ENCODE measurements at places on chromosomes 7 and 10.

DNA sequence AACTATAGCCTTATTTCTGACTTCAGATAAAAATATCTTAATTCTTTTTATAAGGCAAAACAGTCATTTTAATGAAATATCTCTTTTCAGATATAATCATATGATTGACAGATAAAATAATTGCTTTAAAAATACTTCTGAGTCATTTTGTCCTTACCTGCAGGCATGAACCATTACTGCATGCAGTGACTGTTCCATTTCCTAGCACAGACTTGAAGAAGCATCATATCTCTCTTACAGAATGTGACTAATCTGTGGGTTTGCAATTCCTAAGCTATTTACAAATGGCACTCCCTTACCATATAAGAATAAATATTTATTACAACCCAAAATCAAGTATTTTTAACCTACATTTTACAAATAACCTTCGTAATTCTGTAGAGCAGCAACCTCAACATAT, 120.7 kb downstream of the SRPK2 start:
- DNase-seq: no peak

GRCh38 chr7:30649717-30650420, 32.4 kb downstream of the CRHR2 start:
- no peak for DNase-seq

GRCh38 chr10:129518793-129519192, 51.8 kb downstream of the MGMT start:
- DNase-seq: no peak

DNA sequence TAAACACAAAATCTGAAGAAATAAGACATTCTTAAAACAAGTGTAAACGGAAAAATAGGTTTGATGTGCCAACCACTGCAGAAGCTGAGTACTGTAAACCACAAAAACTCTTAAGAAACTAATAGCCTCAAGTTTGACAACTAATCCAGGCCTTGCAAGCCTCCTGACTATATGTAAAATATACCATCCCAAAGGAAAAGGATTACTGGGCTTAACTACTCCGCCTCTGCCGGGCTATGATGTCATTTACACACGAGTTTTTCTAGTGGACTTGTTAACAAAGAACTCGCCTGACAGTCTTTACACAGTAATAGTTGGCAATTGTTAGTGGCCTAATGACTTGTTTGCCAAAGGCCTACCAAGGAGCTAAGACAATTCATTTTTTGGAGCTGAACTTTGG, 2.1 kb downstream of the KIF5B start:
- DNase-seq: no peak

DNA sequence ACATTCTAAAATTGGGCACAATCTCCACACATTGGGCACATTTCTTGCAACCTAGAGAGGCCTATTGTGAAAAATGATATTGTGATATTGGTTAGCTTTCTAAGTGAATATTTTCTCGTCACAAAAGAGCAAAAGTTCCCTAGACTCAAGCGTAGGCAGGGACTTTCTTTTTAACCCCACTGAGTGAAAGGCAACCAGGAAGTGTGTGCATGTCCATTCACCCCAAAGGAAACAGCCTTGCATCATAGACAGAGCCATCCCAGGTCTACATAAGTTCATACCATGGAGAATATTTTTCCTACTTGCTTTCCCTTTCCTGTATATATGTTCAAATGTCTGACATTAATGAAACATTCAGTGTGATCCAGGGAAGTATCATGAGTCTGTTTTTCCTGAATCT, 84.2 kb upstream of the AGBL3 start:
- no peak for DNase-seq
